ENCODE measurements at places on chromosomes 16 and 17.

GRCh38 chr16:56789360-56789759, 59.4 kb downstream of the NUP93 start:
- DNase-seq, result peak; percentile 47

- no peak for DNase-seq
Measured at GRCh38 chr16:14545346-14545884, 84.6 kb downstream of the PARN start.

DNA sequence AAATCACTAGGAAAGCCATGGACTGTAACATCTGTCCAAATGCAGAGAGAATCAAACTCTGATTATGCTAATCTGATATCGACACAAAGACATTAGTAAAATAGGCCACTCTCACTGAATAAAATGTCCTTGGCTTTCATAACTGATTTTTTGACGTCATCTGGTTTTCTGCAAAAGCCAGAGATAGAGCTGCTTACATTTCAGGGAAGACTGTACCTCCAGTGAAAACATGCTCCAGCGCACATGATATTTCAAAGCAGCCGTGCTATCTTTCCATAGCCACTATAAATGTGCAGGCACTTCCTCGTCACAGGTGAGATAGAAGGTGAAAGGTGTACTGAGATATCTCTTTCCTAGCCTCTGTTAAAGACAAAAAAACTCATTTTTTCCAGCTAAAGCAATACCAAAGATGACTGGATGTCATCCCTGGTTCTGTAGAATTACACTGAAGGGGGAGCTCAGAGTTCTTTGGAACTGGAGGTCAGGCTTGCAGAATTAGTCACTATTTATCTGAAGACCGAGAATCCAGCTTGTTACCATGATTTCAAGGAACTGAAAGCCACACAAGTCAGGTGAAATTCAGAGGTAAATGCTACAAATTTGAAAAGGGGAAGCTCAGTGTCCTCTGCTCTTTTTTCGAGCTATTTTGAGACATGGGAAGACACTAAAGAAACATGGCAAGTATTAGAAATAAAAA, 249.5 kb downstream of the CA10 start:
- no peak for DNase-seq

DNA sequence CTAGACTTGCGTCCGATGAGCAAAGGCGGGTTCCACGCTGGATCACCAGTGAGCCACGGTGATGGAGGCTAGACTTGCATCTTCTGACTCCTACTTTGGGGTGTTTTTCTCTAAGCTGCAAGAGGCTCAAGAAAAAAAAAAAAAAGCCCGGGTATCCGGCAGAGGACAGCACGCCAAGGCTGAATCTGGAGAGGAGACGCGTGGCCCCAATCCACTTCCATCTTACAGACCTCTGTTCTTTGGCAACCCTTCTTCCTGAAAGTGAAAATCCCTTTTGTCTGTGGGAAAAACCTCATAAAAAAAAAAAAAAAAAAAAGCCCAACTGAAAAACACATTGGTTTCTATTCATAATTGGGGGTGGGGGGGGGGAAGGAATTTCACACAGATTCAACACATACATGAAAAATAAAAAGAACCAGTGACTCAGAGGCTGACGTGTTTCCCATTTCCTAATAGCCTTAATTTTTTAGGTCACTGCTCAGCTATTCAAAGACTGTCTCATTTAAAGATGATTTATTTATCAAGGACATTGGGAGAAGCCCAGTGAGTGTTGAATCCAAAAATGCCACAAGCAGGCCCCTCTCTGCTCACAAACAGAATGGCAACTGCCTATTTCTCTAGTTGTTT, 258.3 kb downstream of the FOXL1 start:
- DNase-seq, result no peak

DNA sequence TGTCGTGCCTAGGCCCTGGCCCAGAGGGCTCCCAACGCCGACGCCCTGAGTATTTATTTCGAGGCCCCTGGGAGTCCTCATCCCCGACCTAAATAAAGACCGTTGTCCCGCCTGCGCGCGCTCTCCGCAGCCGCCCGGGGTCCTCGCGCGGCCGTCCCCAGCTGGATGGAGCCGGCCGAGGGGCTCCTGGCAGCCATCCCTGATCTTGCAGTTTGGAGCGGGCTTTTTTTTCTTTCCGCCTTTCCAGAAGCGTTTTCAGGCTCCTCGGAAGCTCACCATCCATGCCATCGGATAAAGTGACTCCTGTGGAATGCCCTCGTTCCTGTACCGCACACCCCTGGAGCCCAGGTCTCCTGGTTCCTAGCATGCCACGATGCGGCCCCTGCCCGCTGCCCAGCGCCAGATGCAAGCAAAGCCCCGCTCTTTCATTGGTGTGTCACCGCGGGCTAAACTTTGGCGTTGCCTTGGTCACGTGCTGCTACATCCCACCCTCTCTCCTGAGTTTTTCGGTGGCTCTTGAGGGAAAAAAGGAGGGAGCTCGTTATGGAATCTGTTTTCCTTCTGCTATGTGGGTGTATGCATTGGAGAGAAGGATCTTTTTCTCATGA, 716 bp downstream of the TMEM94 start:
- DNase-seq, result peak; percentile 43

DNA sequence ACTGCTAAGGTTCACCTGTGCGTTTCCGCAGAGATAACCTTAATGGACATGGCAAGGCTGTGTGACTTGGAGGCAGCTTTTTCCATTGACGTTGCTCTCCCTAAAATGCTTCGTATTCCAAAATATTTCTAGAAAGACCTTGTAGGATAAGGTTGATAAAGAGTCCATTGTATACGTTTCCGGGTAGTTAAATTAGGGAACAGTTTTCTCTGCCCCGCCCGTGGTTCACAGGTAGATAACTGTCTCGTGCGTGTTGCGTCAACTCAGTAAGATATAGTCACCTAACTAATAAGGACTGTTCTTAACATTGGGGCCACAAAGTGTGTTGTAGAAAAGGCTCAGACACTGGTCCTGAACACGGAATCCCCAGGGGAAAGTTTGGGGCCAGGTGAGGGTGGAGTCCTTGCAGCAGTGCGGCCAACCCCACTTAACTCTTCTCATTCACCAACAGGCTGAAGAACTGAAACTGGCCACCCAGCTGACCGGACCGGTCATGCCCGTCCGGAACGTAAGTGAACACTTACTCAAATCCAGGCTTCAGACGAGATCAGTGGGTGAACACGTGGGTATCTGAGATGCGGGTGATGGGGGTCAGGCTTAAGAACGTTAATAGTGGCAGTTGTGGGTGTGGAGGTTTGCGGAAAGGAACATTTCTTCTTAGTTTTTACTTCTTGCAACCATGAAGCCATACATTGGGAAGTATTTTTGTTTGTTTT, 1.6 kb downstream of the RPL13 start:
- no peak for DNase-seq

DNA sequence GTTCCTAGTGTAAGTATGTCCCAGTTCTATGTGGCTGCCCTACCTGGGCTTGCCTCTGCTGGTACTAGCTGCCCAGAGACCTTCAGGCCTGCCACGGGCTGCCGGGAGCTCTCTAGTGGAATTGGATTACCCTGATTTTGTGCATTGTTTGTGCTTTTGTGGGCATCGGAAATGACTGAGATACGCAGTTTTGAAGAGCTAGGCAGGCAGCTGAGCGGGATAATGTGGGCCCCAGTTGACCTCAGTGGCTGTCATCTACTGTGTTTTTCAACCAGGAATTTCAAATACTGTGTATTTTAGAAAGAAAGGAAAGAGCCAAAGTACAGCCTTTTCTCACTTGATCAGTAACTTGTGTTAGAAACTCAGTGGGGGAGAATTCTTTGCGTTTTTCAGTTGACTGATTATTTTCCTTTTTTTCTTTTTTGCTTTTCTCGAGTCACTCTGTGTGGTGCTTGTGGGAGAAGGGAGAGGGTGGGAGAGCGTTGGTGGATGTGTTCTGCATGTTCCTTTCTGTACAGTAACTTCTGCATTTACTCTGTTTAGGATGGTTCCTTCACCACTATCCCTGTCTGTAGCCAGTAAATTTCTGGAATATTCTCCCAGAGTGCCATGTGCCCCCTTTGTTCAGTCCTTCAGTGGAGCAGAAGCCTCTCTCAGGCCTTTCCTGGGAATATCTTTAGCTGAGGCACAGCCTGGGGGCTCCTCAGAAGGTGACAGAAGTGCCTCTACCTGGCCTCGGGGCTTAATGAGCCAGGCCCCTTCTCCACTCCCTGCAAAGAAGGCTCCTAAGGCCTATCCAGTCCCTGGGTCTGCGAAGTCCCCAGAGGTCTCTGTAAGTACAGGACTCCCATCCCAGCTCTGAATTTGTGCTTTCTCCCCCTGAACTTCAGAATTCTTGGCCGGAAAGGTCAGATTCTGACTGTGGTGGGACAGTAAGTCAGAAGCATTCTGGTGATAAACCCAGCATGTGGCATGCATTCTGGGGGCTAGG, 15.0 kb upstream of the SLC12A3 start:
- no peak for DNase-seq

- no peak for DNase-seq
Measured at GRCh38 chr17:72095316-72095715, 25.5 kb upstream of the SOX9 start.

DNA sequence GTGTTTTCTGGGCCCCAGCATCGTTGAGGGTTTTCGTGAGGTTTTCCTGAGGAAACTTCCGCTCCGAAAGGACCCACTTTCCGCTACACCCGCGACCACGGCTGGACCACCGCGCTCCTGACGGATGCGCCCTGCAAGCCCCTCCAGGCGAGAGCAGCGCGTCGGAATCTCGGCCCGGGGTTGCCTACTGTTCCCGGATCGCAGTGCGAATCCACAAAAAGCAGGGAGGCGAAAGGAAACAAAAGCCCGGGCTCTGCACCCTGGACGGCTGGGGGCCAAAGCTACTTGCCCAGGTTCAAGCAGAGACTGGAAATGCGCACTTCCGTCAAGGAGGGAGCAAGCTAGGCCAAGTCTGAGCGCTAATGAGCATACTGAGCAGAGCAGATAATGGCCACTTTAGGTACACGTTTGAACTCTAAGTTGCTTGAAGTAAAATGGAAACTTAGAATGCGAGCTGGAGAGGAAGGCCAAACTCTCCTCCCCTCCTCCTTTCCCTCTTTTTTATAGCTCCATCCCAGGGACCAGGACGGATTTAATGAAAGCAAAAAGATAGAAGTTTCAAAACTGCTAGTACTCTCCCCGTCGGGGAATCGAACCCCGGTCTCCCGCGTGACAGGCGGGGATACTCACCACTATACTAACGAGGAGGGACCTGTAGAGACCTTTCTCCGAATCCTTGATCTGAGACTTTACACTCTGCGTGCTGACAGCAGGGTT, 11.4 kb upstream of the AURKB start:
- DNase-seq, result peak; percentile 92

DNA sequence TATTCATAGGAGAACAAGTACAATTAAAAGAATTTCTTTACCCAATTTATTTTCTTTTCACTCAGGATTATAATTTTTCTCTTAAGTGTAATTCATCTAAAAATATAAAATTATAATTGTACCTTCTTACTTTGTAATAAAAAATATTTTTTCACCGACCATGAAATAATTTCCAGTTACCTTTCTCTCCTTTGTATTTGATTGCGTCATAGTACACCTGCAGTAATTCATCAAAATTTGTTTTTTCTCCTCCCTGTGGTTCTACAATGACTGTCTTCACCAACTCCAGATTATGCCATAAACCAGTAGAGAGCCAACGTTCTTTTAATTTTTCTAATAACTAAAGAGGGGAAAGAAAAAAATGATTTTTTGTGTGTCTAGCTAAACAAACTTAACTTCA, 119.1 kb downstream of the BRIP1 start:
- no peak for DNase-seq

DNA sequence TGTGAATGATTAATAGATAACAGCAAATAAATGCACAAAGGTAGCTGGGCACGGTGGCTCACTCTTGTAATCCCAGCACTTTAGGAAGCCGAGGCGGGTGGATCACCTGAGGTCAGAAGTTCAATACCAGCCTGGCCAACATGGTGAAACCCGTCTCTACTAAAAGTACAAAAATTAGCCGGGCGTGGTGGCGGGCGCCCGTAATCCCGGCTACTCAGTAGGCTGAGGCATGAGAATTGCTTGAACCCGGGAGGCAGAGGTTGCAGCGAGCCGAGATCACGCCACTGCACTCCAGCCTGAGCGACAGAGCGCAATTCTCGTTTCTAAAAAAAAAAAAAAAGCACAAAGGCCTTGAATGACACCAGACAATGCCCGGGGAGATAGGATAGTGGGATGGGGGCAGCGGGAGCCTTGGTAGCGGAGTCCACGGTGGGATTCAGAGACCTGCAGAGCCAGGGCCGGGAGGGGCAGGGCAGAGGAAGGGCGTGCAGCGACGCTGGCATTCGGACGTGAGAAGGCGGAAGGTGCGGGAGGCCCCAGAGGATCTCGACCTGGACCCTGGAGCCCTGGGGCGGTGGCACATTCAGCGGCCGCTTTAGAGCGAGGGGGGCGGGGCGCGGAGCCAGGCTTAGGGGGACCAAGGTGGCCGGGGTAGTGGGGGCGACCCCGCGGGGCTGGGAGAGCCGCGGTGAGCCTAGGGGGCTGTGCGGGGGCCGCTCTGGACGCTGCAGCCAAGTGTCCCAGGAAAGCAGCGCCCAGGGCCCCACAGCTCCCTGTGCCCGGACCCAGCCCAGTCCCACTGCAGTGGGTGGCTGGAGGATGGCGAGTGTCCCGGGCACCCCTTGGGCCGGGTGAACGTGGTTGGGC, 999 bp upstream of the FLYWCH2 start:
- no peak for DNase-seq

GRCh38 chr17:45111850-45112249, 20.5 kb downstream of the PLCD3 start:
- no peak for DNase-seq

GRCh38 chr16:21626659-21627277, 25.6 kb downstream of the IGSF6 start:
- DNase-seq, result no peak

Data from NCI-H510A treated with DMSO at 0.1 percent for 48 hours (cell line).